Left renal cortex interstitium (tissue), 4 donors: ENCODE measurements at places on chromosomes 16 and 17.

GRCh38 chr17:9115214-9116191, 94.2 kb downstream of the NTN1 start:
- no peak for DNase-seq

- no peak for DNase-seq
Observed at GRCh38 chr16:85612801-85613603, at the start of gene GSE1. GSE1 (plus strand) TSS chr16:85613322; CDS start chr16:85613392, 70 bp downstream.

- DNase-seq = no peak
Observed at GRCh38 chr17:73533781-73534180, 110.5 kb downstream of the SDK2 start.

- DNase-seq = no peak
Observed at GRCh38 chr16:56479469-56479868, 28.1 kb downstream of the OGFOD1 start.

DNA sequence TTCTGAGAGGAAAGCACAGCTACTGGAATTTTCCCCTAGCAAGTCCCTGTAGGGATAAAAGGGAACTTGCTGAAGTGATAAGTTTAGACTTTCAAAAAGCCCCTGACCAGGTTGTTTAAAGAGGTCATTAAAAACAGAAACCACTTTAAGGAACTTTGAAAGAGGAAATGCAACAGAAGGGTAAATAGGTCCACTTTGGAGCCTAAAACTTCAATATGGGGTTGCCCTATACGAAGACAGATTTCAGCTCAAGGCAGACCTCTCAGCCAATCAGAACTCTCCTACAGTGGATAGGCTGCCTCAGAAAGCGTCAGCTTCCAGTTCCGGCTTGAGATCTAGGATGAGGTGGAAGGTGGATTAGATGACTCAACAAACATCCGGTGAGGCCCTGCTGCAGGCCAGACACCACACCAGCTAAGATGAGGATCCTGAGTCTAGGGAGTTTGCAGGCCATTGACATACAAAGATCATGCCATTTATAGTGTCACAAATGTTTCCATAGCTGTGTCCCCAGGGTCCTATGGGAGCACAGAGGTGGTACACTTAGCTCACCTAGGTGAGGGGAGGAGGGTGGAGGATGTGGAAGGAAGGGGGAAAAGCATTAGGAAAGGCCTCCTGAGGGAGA, 7.9 kb upstream of the MFSD6L start:
- no peak for DNase-seq

DNA sequence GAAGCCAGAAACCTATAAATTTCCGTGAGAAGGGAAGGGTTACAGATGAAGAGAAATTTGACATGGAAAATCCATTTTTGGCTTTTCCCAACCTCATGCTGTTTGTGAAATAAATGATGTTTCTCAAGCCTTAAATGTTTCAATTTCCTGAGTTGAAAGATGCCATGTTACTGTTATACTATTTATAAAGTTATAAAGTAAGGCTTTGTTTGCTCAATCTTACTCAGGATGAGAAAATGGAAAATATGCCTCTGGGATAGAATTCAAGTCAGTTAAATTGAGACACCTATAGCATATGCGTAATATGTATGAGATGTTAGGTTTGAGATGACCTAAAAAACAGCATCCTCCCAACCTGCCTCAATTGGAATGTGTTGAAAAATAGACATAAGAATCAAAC, 19.9 kb upstream of the FAM20A start:
- no peak for DNase-seq
